ENCODE measurements at places on chromosomes 4 and X.

DNA sequence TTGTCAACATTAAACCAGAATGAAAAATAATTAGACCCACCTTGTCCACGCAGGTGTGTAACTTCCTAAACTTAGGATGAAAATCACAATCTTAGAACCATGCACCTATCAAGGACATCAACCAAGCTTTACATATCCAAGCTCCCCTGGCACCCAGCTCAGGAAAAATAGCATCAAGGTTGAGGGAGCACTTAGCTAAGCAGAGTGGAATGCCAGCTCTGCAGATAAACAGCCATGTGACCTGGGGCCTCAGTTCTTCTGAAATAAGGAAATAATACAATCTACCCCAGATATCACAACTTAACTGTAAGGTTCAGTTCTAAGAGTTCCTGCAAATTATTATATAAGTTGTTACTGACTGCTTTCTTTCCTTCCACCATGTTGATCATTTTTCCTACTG is 64.7 kb downstream of the DHX15 start:
- DNase-seq = no peak

GRCh38 chr4:175823015-175823742 is 11.1 kb upstream of the GPM6A start:
- DNase-seq = no peak

GRCh38 chrX:149716632-149717031 is 4.8 kb downstream of the MAGEA11 start:
- DNase-seq = no peak

GRCh38 chr4:122167369-122167768 is 15.2 kb downstream of the BLTP1 start:
- no peak for DNase-seq

DNA sequence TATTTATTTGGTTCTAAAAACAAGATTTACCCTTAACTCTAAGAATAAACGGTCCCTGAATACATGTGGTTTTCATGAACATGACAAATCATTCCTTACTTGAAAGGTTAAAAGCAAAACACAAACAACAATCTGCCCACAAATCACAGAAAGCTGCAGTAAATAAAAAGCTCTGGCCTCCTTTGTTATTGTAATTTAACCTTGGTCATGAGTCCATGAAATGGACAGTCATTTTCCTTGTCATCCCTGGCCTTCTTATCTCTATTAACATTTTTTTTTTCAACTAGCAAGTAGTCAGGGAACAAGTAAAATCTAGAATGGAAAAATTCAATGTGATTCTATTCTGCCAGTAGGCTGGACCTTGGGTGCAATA is 92.7 kb downstream of the SCD5 start:
- DNase-seq = no peak

DNA sequence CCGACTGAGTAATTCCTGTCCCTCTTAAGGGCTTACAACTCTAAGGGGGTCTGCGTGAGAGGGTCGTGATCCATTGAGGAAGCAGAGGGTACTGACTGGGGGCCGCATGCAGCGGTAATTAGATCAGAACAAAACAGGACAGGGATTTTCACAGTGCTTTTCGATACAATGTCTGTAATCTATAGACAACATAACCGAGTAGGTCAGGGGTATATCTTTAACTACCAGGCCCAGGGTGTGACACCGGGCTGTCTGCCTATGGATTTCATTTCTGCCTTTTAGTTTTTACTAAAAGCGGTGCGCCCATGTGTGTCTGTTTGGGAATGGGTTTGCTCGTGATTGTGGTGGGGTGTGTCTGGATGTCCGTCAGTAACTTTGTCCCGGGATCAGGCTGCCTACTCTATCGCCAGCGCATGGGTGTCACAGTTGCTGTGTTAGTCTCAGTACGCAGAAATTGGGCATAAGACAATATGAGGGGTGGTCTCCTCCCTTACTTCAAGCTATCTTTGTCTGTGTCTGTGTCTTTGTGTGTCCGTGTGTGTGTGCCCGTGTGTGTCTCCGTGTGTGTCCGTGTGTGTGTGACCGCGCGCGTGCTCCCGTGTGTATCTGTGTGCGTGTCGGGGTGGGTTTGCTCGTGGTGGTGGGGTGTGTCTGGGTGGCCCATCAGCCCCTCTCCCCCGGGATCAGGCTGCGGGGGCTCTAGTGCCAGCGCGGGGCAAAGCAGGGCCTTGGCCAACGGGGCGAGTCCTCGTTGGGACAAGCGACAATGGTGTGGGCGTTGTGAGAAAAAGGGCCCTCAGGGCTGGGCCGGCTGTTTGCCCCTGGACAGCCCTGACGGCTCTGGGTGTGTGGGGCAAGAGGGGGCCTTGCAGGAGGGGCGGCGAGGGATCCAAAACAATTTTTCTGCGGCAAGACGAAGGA is 10.4 kb downstream of the FRG2 start:
- DNase-seq = no peak

- DNase-seq = peak; percentile 9
Measured at GRCh38 chr4:20603671-20604313, 96.5 kb upstream of the PACRGL start.

DNA sequence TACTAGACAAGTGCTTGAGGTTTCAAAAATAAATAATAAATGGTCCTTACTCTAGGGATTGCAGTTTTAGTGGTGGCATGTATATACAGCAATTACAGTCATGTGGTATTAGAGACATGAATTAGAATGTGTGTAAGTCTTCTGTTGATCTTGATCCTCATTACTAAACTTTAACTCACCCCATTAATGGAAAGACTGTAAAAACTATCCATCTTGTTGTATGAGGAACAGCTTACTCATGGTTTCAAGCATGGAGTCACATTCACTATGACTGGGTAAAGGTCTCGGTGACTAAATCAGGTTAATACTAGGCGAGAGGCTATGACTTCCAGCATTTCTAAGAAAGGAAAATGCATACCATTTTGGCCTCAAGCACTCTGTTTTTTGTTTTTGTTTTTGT is 107.0 kb upstream of the HPGD start:
- DNase-seq = no peak

DNA sequence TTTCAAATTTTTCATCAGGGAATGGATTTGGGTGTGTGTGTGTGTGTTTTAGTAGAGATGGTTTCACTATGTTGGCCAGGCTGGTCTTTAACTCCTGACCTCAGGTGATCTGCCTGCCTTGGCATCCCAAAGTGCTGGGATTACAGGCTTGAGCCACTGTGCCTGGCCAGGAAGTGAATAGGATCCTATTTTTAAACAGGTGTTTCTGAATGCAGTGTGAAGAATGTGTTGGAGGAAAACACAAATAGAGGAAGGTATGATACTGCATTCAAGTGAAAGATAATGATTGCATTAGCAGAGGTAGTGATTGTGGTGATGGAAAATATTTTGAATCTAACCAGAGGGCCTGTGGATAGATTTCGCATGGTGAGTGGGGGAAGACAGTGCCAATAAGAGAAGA is 189.6 kb downstream of the TENM3 start:
- DNase-seq = no peak

DNA sequence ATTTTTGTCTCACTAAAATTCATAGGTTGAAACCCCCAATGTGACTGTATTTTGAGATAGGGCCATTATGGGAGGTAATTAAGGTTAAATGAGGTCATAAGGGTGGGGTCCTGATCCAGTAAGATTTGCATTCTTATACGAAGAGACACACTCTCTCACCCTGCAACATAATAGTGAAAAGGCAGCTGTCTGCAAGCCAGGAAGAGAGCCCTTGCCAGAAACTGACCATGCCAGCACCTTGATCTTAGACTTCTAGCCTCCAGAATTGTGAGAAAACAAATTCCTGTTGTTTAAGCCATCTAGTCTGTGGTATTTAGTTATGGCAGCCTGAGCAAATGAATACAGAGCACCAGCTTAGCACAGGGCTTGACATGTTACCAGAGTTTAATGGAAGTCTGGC is 17.5 kb upstream of the IGSF1 start:
- no peak for DNase-seq

GRCh38 chrX:113933931-113934330 is 650.0 kb upstream of the HTR2C start:
- no peak for DNase-seq

GRCh38 chrX:129631849-129632248 is 22.9 kb downstream of the APLN start:
- DNase-seq = no peak

DNA sequence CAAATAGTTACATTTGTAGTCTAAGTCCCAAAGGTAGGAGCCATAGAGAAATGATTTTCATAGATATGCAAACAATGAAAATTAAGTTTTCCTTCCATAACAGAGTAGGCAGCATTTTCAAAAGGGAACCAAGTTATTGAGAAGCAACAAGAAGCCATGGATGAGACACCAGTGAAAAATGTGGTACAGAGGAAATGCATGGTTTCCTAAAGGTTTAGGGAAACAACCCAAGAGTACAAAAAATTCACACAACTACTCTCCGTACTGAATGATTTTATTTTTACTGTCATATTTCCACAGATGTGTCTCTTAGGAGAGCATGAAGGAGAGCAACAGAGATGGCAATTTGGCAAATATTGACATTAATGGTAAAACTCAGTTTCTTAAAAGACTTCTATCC is 1408.9 kb upstream of the PCDH7 start:
- DNase-seq = no peak

DNA sequence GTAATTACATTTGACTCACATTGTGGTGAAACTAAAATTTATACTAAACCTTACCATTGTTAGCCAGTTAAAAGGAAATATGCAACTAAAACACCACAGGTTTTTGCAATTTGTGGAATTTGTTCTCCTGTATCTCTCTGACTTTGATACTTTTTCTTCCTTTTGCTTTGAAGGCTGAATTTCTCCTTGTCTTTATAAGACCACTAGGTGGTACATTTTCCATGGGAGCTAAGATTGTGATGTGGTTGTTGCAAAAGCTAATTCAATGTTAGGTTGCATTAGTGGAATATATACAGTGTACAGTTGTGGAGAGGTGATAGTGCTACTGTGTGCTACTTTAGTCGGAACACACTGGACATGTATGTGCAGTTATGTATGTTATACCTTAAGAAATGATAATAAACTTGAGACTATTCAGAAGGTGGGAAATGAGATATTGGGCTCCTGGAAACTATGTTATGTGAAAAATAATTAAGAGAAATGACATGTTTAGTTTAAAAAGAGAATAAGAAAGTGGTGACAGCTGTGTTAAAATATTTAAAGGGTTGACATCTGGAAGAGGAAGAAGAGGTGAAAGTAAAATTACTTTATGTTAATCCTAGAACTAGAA is 70.3 kb downstream of the ARL9 start:
- DNase-seq = peak; percentile 4

DNA sequence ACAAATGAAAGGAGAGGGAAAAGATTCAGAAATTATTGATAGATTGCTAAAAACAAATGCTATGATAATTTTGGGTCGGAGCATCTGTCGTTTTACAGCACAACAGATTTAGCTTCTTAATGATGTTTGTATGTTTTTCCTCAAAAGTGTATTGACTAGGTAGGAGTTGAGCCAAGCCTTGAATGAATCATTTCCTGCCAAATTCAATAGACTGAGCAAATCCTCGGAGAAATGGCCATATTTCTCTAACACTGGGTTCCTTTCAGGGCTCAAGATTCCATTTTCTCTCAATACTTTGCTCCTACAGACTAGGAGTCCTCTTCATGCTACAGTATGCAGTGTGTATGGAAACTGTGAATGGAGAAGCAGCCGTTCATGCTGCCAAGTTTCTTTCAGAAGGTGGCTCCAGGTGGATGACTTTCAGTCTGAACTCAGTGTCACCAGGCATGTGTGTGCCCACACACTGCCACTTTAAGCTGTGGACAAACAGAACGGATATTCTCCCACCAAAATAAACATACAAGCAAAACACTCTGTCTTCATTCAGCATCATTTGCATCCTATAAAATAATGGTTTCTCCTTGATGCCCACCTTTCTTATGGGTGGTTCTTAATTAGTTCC is 146.0 kb downstream of the TBL1X start:
- no peak for DNase-seq

DNA sequence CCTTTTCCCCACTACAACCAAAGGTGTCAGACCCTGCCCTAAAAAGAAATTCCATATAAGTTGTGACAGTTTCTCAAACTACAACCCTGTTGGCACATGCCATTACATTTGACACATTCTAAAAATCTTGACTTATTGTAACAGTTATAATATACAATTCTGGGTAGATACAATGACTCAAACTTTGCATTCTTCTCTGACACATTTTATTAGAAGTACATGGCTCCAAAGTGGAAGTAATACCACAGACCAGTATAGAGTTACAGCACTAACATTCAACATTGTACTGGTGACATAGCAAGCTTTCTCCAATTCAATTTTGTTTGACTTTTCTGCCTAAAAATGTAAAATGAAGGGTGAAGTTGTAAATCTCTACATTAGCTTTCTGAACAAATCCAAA is 196.6 kb upstream of the ETNPPL start:
- peak; percentile 51 for DNase-seq

GRCh38 chr4:4595252-4595651 is 53.4 kb upstream of the STX18 start:
- no peak for DNase-seq

DNA sequence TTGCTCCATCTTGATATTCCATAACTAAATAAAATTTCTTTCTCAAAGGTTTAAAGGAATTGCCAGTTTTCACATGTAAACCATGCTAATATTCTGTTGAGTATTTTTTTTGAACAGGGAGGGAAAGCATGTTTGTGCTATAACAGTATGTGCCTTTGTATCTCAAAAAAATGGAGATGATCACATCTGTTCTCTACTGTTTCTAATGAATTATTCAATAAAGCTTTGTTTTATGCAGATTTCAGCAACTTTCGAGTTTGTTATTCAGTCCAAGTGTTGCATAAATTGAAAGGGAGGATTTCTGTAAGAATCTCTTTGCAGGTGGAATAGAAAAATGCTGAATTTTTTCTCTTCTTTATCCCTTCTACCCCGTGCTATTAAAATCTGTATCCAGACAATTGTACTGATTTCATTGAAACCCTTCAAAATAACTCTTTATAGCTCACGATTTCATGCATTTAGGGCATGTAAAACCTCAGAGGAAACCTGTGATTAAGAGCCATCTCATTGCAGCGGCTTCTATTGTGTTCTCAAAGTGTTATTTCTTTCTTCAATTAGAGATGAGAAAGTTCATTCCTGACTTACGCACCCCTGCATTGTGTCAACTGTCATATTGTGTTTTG is 42.1 kb downstream of the NEIL3 start:
- no peak for DNase-seq

DNA sequence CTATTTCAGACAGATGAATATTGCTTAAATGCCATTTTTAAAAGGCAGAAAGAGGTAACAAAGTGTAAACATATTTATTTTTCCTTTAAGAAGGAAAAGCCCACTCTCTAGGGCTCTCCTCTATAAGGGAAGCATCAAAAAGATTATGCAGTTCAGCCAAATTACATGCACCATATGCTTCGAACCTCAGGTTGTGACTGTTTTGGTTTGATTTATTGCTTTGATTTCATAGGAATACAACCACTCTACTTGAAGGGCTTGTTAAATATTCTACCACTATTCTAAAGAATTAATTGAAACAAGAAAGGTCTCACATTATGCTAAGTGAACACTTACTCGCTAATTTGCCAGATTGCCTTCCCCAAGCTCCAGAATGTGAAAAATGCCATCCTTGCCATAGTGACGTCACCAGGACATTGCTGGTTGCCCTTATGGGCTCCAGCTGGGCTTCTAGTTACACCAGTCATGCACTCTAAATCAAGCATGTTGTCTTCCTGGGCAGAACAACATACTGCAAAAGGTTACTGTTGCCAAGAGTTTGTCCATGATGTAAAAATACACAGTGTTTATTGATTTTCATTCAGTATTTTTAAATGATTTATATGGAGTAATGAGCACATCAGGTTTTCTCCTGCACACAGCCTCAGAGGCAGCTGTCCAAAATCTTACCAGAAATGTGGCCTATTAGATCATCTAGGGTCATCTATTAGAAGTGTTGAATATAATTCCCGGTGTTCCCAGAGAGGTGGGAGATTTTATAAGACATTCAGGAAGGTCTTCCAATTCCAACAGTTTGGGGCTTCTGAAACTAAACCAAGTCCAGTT is 164.4 kb upstream of the RAPGEF2 start:
- no peak for DNase-seq

GRCh38 chr4:27046851-27047250 is 186.2 kb downstream of the STIM2 start:
- DNase-seq = no peak
